T-helper 1 cell (primary cell): ENCODE measurements at places on chromosomes 2 and 18.

DNA sequence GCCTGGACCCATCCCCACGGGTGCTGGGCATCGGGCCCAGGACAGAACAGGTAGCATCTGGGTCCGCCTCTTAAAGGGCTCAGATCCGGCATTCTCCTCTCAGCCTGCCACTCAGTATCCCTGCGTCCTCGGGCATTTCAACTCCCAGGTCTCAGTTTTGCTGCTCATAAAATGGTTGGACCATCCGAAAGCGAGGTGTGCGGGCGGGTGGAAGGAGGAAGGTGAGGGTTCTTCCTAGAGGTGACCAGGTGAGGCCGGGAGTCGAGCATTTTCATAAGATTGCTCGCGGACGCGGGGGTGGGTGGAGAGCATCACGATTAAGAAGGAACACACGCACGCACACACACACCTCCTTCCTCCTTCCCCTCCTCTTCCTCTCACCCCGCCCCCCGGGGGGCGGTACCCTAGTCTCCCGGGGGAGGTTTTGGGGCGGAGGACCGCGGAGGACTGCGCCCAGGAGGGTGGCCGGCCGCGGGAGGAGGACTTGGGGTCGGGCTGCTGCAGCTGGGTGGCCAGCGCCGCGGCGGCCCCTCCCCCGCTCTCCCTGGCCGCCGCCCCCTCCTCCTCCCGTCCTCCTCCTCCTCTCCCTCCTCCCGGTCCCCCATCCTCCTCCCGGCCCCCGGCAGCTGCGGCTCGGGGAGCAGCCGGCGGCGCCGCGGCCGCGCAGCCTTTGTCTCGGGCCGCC, 97.9 kb upstream of the GPR45 start:
- DNase-seq, result no peak

- no peak for DNase-seq
Measured at GRCh38 chr18:69097349-69097748, 299.5 kb downstream of the CCDC102B start.

- DNase-seq, result no peak
Measured at GRCh38 chr2:147425437-147426029, 419.3 kb upstream of the ACVR2A start.

GRCh38 chr2:162123806-162124758, 28.0 kb downstream of the GCG start:
- DNase-seq, result peak; percentile 78

DNA sequence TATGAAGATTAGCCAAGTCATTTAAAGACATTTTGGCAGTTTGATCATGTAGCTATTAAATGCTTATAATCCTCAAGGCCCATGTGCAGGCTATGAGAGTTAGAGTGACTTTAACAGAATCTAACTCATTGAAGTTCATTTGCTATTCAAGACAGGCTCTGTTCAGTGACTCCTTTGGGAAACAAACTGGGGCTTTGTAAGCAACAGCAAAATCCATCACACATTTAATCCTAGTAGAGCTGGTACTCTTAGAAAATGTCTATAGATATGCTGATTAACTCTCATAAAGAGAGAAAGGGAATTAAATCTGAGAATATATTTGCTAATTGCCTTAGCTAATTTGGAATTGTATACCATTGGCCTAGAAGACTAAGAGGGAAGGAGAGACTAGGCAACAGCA, 182.8 kb upstream of the SESTD1 start:
- no peak for DNase-seq

GRCh38 chr18:26409091-26409490, 139.3 kb downstream of the KCTD1 start:
- DNase-seq, result no peak

DNA sequence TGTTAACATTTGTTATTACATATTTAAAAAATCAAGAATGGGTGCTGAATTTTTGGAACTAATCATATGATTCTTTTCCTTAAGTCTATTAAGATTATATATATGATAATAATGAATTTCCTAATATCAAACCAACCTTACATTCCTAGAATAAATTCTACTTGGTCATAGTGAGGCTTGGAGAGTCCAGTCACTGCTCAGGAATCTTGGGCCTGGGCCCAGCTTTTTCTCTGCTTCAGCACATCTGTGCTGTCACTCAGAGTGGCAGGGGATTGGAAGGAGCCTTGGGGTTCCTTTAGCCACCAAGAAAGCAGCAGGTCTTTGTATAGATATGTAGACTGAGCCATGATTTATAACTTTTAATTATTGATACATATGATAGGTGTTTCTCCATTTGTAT, 19.9 kb upstream of the ZAP70 start:
- no peak for DNase-seq

DNA sequence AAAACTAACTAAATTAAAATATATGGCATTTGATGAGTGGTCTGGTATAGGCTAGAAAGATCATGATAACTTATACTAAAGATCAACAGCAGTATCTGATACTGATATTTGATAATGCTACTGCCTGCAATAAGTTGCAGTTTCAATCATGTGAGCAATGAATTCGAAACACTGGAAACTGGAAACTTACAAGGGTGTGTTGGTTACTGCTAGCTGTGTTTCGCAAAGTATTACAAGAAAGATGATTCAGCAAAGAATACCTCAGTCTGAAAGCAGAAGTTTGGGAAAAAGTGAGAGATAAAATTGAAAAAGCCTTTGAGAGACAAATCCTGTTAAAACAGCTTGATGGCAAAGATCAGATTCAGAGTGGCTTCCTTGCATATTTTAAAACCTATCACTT, 294.5 kb downstream of the CCDC178 start:
- DNase-seq, result no peak

DNA sequence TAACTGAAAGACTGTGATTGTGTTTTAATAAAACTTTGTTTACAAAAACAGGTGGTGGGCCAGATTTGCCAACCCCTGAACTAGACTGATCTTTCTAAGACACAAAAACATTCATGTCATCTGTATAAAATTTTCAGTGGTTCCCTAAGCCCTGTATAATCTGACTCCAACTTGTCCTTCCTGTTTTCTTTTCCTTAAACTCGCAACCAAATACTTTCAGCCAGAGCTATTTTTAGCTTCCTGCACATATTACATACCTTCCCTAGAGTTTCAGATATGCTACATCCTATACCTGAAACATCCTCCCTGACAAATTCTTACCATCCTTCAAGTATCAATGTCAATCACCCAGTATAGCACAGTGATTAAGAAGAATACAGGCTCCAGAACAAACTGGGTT, 4.8 kb downstream of the GCFC2 start:
- DNase-seq, result no peak

- DNase-seq, result no peak
Measured at GRCh38 chr2:221774136-221774535, 202.0 kb upstream of the EPHA4 start.
